ENCODE measurements at places on chromosomes 11 and 22. TPM values are rescaled to one million over a fixed set of nuclear protein-coding genes. Genes with fewer than 3 reads are reported as not detected.

The HBG1 gene
- not detected for total RNA-seq

The SOX10 gene
- 0.14 TPM for total RNA-seq

The PKP3 gene
- total RNA-seq: 170 TPM

DNA sequence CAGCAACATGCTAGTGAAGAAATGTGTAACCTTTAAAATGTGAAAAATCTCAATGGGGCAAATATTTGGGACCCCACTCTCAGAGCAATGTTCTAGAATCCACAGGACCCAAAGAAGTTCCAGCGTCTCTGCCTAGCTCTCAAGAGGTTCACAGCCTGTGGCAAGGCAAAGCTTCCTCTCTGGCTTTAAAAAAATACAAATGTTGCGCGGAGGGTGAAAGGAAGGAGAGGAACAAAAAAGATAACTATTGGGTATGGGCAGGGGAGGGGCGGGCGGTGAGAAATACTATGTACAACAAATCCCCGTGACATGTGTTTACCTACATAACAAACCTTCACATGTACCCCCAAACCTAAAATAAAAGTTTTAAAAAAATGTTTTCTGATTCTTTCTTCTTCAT lies 53.6 kb downstream of the PITPNB start:
- no peak for DNase-seq

DNA sequence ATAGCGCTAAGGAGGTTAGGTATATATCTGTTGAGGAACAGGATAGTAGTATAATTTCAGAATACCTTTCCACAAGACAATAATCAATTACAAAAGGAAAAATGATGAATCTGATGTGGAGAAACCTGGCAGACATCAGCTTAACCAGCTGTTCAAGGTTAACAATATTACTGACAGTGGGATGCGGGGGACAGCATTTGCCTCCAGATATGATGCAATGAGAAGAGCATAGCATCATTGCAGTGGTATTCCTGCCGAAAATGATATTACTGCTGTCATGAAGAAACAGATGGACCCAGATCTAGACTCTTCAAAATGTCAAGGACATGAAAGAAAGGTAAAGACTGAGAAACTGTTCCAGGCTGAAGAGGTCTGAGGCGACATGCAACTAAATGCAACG lies 49.7 kb downstream of the RBFOX2 start:
- no peak for DNase-seq
